CD4-positive, alpha-beta memory T cell (primary cell): ENCODE measurements at places on chromosomes 5 and 9.

- no peak for DNase-seq
- no peaks in the 10 kb centered on the region for H3K36me3 ChIP-seq
- H3K27me3 ChIP-seq, result no peaks in the 10 kb centered on the region
- no peaks in the 10 kb centered on the region for H3K4me1 ChIP-seq
- no peak overlapping the region for H3K4me3 ChIP-seq
Measured at GRCh38 chr5:8906303-8906967, 639.4 kb downstream of the SEMA5A start.

DNA sequence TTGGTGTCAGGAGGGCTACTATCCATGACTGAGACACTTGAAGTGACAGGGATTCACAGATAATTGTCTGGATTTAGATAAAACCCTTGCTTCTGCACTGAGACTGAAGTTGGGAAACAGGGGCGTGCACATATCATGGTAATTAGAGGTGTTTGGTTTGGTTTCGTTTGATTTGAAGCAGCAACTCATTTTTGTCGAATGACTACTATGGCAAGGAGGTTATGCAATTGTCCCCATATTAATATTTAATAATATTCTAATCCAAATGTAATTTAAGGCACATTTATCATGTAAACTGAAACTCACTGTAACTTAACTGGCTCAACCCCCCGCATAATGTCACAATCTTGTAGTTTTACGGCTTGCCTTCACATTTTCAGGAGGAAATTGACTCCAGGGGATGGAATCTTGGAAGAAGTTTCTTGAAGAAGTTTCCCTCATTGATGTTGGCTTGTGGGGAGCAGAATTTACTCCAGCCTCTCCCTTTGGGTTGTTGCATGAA is 12.5 kb downstream of the ZNF366 start:
- no peaks in the 10 kb centered on the region for H3K4me1 ChIP-seq
- DNase-seq, result no peak
- no peak overlapping the region for H3K4me3 ChIP-seq

GRCh38 chr5:172144291-172144815 is 43.7 kb downstream of the STK10 start:
- peak overlapping the region; percentile 34 for H3K27ac ChIP-seq
- peaks cover 98% of the 10 kb centered on the region for H3K4me1 ChIP-seq
- DNase-seq, result no peak
- no peaks in the 10 kb centered on the region for H3K27me3 ChIP-seq
- no peak overlapping the region for H3K4me3 ChIP-seq

GRCh38 chr5:172905346-172906140 is 53.7 kb upstream of the RPL26L1 start:
- no peak overlapping the region for H3K4me3 ChIP-seq
- H3K27me3 ChIP-seq, result no peaks in the 10 kb centered on the region
- no peak for DNase-seq
- H3K4me1 ChIP-seq, result no peaks in the 10 kb centered on the region

DNA sequence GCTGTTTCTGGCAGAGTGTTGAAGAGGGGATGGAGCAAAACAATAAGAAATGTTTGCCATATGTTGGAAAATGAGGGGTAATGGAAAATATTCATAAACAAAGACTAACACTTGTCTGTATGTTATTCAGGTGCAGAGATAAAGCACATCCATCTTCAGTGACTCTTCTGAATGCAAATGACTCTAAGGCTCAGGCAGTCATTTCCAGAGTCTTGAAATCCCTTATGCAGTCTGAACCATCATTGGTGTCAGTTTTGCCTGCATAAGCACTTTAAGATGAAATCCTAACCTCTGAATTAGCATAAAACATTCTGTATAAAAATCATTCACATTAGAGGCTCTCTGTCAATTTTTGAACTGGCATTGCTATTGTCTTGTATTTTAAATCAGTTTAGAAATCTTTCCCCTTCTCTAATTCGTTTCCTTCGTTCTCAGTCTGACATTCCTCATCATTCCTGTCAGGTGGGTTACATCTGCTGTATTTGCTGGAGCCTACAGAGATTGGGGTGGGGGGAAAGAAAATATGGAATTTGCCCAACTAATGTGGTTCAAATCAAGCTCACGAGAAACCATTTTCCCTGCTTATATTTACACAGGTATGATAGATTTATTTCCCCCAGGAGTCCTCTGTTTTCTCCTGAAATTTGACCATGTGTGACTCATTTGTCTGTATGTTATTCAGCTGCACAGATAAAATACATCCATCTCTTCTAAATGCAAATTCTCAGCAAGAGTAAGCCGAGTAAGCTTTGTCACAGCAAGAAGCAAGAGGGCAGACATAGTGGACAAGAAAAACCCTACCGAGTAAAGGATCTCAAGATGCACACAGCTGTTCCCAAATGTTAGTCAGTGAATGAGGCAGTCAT is 31.6 kb downstream of the ENC1 start:
- H3K4me3 ChIP-seq, result no peak overlapping the region
- no peaks in the 10 kb centered on the region for H3K27me3 ChIP-seq
- DNase-seq, result no peak
- H3K27ac ChIP-seq, result no peak overlapping the region
- H3K36me3 ChIP-seq, result no peaks in the 10 kb centered on the region

- no peaks in the 10 kb centered on the region for H3K27me3 ChIP-seq
- H3K36me3 ChIP-seq, result no peaks in the 10 kb centered on the region
Measured at GRCh38 chr5:124795829-124796228, 49.4 kb upstream of the ZNF608 start.

DNA sequence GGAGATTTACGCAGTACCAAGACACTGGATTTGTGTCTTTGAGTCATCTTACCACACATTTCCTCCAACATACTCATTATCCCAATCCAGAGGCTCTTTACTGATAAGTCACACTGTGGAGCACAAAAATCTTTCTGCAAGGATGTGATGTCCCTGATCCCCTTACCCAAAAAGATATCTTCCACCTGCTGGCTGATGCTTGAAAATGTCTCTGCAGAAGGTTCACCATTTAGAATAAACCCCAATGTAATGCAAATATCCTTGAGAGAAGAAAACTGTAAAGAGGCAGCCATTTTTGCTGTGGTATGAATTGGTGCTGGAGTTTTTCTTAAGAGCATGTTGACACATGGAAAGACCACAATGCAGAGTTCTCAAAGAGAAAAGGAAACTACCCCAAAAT is 65.7 kb upstream of the RORB start:
- H3K27ac ChIP-seq, result no peak overlapping the region
- H3K4me3 ChIP-seq, result no peak overlapping the region
- DNase-seq, result no peak
- no peaks in the 10 kb centered on the region for H3K27me3 ChIP-seq
- H3K4me1 ChIP-seq, result no peaks in the 10 kb centered on the region

GRCh38 chr9:89929673-89930480 is 325.1 kb downstream of the GADD45G start:
- H3K36me3 ChIP-seq, result no peaks in the 10 kb centered on the region
- DNase-seq, result no peak
- H3K27ac ChIP-seq, result no peak overlapping the region
- H3K4me3 ChIP-seq, result no peak overlapping the region
- no peaks in the 10 kb centered on the region for H3K4me1 ChIP-seq
- H3K27me3 ChIP-seq, result no peaks in the 10 kb centered on the region

DNA sequence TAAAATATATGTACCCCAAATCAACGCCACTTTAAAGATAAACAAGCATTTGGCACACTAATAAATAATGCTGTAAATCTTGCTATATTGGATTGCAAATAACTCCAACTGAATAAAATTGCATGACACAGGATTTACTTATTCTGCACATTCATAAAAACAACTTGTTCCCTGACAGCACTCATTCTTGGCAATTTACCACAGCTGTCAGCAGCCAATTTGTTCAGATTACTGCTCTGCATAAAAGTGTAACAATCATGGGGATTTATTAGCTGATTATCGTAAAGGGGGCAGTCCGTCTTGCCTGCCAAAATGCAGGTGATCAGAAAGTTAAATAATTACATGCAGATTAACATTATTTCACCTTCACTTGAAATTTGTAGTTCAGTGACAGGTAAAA is 285.3 kb downstream of the SLF1 start:
- no peak for DNase-seq
- no peaks in the 10 kb centered on the region for H3K27me3 ChIP-seq
- no peaks in the 10 kb centered on the region for H3K36me3 ChIP-seq

DNA sequence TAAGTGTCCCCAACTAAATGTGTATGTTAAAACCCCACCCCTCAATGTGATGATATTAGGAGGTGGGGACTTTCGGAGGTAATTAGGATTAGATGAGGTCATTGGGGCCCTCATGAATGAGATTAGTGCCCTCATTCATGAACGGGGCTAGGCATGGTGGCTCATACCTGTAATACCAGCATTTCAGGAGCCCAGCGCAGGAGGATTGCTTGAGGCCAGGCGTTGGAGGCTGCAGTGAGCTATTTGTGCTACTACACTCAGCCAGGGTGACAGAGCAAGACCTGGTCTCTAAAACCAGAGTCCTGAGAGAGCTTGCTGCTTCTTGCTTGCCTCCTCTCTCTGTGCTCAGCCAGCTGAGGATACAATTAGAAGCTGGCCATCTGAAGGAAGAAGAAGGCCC is 62.1 kb upstream of the HSPA9 start:
- no peaks in the 10 kb centered on the region for H3K36me3 ChIP-seq
- H3K4me1 ChIP-seq, result no peaks in the 10 kb centered on the region
- H3K4me3 ChIP-seq, result no peak overlapping the region
- H3K27me3 ChIP-seq, result peaks cover 13% of the 10 kb centered on the region

- no peaks in the 10 kb centered on the region for H3K27me3 ChIP-seq
- H3K4me3 ChIP-seq, result no peak overlapping the region
- no peaks in the 10 kb centered on the region for H3K36me3 ChIP-seq
- no peak overlapping the region for H3K27ac ChIP-seq
Measured at GRCh38 chr9:93891549-93892310, 63.4 kb downstream of the BARX1 start.

DNA sequence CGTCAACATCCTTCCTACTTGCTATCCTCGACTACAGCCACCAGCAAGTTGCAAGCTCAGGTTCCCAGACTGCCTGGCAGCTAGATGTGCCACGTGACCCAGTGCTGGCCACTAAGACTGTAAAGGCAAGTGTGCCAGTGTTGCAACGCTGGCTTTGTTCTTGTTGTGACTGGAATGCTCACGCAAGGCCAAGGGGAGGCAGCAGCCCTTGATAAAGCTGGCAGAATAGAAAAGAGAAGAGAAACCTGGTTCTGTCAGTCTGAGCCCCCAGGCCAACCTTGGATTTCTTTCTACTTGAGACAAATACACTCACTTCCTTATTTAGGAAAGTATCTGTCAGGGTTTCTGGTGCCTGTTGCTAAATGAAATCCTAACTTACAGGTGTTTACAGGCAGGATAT is 113.0 kb downstream of the KLHL3 start:
- DNase-seq, result no peak
- no peaks in the 10 kb centered on the region for H3K27me3 ChIP-seq
- no peak overlapping the region for H3K4me3 ChIP-seq

DNA sequence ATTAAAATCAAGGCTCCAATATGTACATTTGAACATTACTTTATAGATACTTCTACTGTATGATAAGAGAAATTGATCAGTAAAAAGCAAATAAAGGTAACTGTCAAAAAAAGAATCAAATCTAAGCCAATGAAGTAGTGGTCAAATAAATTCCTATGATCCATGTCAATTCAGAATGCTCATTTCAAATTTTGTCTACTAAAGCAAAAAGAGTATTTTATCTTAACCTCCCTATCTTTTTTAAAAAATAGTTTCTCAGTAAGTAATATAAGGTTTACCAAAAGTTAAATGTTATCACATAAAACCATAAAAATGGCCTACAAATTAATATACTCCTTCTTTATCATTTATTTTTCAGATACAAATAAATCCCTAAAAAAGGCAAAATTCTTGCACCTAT is 165.9 kb downstream of the AGTPBP1 start:
- H3K27me3 ChIP-seq, result no peaks in the 10 kb centered on the region
- no peak overlapping the region for H3K4me3 ChIP-seq
- DNase-seq, result no peak
- H3K4me1 ChIP-seq, result no peaks in the 10 kb centered on the region

GRCh38 chr5:82918311-82919031 is 158.7 kb downstream of the TMEM167A start:
- H3K27ac ChIP-seq, result no peak overlapping the region
- no peaks in the 10 kb centered on the region for H3K27me3 ChIP-seq
- no peak for DNase-seq

GRCh38 chr5:98200726-98201541 is 572.5 kb upstream of the RGMB start:
- no peaks in the 10 kb centered on the region for H3K4me1 ChIP-seq
- H3K4me3 ChIP-seq, result no peak overlapping the region
- H3K36me3 ChIP-seq, result no peaks in the 10 kb centered on the region
- H3K27me3 ChIP-seq, result no peaks in the 10 kb centered on the region

DNA sequence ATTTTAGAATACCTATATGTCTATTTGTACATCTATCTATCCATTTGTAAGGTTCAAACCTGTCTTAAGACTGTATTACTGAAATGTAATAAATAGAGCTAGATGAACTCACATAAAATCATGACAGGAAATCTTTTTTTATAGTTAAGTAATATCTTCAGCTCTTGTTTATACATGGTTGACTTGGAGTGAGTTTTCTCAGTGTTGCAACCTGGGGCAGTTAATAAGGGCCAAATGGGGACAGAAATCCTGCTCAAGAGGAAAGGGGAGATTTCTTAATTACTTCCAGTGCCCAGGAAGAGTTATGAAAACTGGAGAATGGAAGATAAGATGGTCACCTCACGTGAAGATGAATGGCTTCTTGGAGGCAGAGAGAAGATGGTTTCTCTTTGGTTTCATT is 265.1 kb upstream of the FBXL7 start:
- DNase-seq, result no peak
- no peaks in the 10 kb centered on the region for H3K36me3 ChIP-seq
- H3K4me1 ChIP-seq, result no peaks in the 10 kb centered on the region

- no peaks in the 10 kb centered on the region for H3K36me3 ChIP-seq
- H3K4me3 ChIP-seq, result no peak overlapping the region
- no peaks in the 10 kb centered on the region for H3K27me3 ChIP-seq
- DNase-seq, result no peak
Measured at GRCh38 chr5:31730139-31730538, 91.2 kb downstream of the PDZD2 start.

- peaks cover 33% of the 10 kb centered on the region for H3K36me3 ChIP-seq
- no peak overlapping the region for H3K4me3 ChIP-seq
- H3K27me3 ChIP-seq, result no peaks in the 10 kb centered on the region
- H3K27ac ChIP-seq, result peak overlapping the region; percentile 52
- peaks cover 100% of the 10 kb centered on the region for H3K4me1 ChIP-seq
- DNase-seq, result peak; percentile 33
Measured at GRCh38 chr9:89410641-89411350, 87.1 kb downstream of the SEMA4D start.

DNA sequence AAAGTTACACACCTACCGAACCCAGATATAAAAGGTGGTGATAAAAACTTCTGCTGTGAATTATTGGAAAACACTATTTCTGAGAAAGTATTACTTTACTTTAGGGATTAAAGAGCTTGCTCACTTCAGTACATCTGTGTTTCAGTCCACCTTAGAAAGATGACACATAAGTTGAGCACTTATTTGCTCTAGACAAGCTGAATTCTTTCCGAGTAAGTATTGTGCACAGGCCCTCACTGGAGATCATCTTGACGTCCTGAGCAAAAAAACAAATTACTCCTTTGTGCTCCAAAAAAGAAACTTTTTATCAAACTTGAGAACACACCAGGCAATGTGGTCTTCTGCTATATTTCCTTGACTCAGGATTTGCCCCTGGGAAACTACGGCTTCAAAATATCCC is 231.0 kb upstream of the GRAMD2B start:
- H3K27ac ChIP-seq, result no peak overlapping the region
- no peaks in the 10 kb centered on the region for H3K4me1 ChIP-seq
- no peaks in the 10 kb centered on the region for H3K36me3 ChIP-seq
- H3K27me3 ChIP-seq, result no peaks in the 10 kb centered on the region
- no peak for DNase-seq

- H3K27ac ChIP-seq, result no peak overlapping the region
- H3K36me3 ChIP-seq, result no peaks in the 10 kb centered on the region
- H3K4me3 ChIP-seq, result no peak overlapping the region
- no peaks in the 10 kb centered on the region for H3K27me3 ChIP-seq
Measured at GRCh38 chr9:106438928-106439327, 424.0 kb upstream of the ZNF462 start.
